Stimulated activated naive CD4-positive, alpha-beta T cell treated with Interleukin-2 at 50 U/mL for 16 hours (primary cell): ENCODE measurements at places on chromosomes 5 and 9.

DNA sequence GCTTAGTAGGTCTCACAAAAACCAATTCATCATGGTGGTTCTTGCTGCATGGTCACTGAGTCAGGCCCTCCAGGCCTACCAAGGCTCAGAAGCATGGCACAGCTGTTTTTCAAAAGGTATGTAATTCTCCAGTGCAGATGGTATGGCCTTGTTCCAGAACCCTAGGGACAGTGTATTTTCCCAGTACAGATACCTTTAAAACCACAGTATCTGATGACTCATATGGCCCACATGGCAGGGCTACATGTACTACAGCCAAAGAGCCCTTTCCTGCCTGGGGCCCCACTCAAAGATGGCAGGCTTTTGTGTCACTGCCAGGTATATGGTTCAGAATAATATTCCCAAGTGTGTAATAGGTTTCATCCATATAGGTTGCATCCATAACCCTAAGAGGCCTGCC, 16.5 kb downstream of the CSF2 start:
- DNase-seq: no peak

DNA sequence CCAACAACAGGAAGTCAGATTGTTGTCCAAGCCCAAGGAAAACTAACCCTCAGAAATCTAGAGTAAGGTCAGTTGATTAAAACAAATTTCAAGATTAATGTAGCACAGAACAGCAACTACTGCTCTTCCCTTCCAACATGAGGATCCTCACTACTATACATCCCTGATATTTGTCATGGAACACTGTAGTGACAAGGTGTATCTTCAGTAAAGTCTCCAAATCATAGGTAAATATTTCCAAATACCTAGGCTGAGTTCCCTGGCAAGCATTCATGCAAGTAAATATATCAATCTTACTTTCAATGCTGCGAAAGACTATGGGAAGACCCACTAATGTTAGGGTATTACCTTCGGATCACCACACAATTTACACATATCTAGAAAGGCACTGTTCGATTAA, 986.9 kb upstream of the ARRDC3 start:
- no peak for DNase-seq

DNA sequence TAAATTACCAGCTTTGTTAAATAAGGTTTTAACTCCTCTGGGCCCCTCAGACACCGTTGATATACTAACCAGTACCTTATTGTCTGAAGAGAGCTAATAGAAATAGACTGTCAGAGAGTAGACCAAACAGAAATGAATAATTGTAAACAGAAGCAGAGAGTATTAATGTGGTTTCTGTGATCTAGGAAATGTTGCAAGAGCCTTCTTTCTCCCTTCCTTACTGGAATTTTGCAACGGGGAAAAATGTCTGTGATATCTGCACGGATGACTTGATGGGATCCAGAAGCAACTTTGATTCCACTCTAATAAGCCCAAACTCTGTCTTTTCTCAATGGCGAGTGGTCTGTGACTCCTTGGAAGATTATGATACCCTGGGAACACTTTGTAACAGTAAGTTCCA, 5.1 kb downstream of the TYRP1 start:
- DNase-seq: no peak

- DNase-seq: no peak
Measured at GRCh38 chr5:119218830-119219782, 136.7 kb upstream of the TNFAIP8 start.
